ENCODE measurements at places on chromosomes 4 and X.

- DNase-seq, result no peak
Measured at GRCh38 chr4:101019941-101020401, 327.4 kb downstream of the PPP3CA start.

DNA sequence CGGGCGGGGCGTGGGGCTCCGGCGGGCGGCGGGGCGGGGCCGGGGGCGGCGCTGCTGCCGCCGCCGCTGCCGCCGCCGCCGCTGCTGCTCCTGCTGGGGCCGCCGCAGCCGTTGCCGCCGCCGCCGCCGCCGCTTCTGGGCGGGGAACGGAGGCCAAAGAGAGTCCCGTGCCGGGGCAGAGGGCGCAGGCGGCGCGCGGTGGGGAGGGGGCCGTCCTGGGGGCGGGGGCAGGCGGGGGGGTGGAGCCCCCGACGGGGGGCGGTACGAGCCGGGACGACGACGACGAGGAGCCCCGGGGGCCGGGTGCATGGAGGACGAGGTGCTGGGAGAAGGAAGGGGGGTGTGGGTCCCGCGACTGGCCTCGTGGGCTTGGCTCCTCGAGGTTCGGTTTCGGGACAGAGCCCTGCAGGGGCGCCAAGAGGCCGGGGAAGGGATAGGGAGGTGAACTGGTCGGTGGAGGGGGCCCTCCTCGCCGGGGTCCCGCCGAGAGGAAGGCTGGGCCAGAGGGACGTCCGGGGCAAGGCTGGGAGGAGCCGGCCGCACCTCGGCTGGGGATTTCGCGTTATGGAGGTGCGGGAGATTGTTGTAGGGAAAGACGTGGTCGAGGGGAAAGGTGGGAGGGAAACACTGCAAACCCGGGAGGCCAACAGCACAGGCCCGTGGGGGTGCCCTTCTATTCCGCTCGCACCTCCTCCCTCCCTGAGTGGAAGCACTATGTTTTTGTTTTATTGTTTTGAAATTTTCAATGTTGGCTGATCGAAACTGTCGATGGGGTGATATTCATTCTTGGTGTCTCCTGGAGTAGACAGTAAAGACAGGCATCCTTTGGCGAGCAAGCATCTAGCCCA, 1.9 kb downstream of the BCORL1 start:
- DNase-seq, result no peak

GRCh38 chrX:431056-431455, 44.3 kb upstream of the PPP2R3B start:
- DNase-seq, result no peak

DNA sequence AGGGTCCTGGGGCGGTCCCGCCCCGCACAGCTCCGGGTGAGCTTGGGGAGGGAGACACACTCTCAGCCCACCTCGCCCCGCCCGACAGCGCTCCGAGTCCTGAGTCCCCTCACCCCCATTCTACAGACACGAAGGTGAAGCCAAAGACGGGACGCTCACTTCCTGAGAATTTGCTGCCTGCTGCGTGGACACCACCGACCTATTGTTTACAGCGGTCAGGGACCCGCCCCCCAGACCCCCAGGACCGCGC, 796 bp upstream of the ZNF141 start:
- DNase-seq, result no peak

- peak; percentile 1 for DNase-seq
Measured at GRCh38 chrX:139559383-139560042, 29.0 kb downstream of the F9 start.

- DNase-seq, result no peak
Measured at GRCh38 chrX:104335756-104336155, 81.0 kb upstream of the ESX1 start.

GRCh38 chrX:24190500-24191156, 41.1 kb downstream of the ZFX start:
- DNase-seq, result no peak

GRCh38 chr4:25800245-25800644, 62.5 kb downstream of the SEL1L3 start:
- no peak for DNase-seq
